ENCODE measurements at places on chromosomes 2 and 18.

GRCh38 chr2:45145073-45145899 is 136.0 kb upstream of the SIX2 start:
- no peak for DNase-seq

GRCh38 chr2:60485550-60485949 is 67.9 kb downstream of the BCL11A start:
- no peak for DNase-seq

DNA sequence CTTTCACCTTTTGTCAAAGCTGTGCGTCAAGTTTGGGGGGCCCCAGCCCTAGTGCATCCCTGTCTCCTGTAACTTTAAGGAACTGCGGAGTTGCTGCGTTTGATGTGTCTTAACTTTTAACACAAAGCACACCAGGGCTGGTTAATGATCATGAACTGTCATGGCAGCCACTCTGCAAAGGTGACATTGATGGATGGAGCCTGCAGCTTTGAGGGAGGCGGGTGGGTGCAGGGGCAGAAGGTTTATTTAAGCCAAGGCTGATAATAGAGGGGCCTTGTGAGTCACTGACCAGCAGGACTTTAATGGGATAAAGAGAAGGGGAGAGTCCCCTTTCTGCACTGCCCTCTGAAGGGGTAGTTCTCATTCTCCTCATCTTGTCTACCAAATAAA is 190.2 kb upstream of the GATA6 start:
- DNase-seq = no peak

DNA sequence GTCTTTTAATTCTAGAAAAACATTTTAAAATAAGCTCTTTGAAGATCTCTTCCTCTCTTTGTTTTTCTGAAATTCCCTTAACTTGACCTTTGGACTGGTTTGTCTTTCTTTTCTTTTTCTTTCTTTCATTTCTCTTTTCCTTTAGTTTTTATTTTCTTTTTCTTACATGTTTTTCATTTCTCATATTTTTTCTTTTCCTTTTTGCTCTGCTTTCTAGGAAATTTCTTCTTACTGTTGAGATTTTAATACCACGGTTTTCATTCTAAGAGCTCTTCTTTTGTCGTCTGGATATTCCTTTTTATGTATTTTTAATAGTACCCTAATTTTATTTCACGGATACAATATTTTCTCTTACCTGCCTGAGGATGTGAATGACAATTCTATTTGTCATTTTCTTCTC is 337.8 kb downstream of the AGPS start:
- DNase-seq = no peak

DNA sequence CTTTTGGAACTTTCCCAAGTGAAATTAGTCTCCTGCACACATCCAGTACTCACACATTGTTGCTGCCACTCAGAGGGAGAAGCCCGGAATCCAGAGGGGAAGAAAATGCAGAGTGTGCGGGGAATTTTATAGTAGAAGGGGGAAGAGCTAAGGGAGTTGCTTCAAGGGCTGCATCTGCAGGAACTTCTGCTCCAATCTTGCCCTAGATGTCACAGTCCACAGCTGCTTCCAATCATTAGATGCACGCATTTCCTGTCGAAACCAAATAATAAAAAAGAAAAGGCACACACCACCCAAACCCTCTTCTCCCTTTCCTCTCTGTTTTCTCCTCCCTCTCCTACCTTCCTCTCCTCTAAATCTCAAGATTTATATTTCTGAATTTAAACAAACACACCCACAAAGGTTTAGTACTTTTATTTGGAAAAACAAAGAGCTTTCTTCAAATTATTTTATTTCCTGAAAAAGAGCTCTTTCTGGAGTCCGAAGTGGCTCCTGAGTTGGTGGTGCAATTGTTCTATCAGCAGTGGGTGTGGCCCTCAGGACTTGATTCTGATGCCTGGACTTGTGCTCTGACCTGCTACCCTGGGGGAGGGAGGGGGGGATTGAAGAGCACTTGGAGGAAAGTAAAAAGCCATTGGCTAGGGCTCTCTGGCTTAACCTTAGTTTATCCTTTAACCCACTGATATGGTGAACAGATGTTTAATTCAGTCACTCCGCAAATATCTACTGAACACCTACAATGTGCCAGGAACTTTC is 72.0 kb downstream of the KCNE4 start:
- DNase-seq = no peak
